Aorta (tissue), 5 donors: ENCODE measurements at places on chromosomes 1 and 21. TPM values are rescaled to one million over a fixed set of nuclear protein-coding genes. Genes with fewer than 3 reads are reported as not detected.
A peak's percentile ranks its signal among the peaks of the same experiment; 100 is the strongest.

Gene WLS
- 47.3 TPM for total RNA-seq

Gene PRDM16
- total RNA-seq = 80.7 TPM

Gene OTUD7B
- total RNA-seq = 41.2 TPM

- no peak overlapping the region for H3K4me3 ChIP-seq
- no peaks in the 10 kb centered on the region for H3K4me1 ChIP-seq
- H3K36me3 ChIP-seq = no peaks in the 10 kb centered on the region
- no peak overlapping the region for H3K27ac ChIP-seq
- no peaks in the 10 kb centered on the region for H3K27me3 ChIP-seq
- no peak for DNase-seq
Observed at GRCh38 chr1:1004780-1005697, 5.1 kb upstream of the HES4 start.

- no peaks in the 10 kb centered on the region for H3K4me1 ChIP-seq
- no peak for DNase-seq
- H3K4me3 ChIP-seq = no peak overlapping the region
- no peaks in the 10 kb centered on the region for H3K36me3 ChIP-seq
- no peaks in the 10 kb centered on the region for H3K27me3 ChIP-seq
Observed at GRCh38 chr1:117565745-117566455, 39.9 kb upstream of the TENT5C start.

DNA sequence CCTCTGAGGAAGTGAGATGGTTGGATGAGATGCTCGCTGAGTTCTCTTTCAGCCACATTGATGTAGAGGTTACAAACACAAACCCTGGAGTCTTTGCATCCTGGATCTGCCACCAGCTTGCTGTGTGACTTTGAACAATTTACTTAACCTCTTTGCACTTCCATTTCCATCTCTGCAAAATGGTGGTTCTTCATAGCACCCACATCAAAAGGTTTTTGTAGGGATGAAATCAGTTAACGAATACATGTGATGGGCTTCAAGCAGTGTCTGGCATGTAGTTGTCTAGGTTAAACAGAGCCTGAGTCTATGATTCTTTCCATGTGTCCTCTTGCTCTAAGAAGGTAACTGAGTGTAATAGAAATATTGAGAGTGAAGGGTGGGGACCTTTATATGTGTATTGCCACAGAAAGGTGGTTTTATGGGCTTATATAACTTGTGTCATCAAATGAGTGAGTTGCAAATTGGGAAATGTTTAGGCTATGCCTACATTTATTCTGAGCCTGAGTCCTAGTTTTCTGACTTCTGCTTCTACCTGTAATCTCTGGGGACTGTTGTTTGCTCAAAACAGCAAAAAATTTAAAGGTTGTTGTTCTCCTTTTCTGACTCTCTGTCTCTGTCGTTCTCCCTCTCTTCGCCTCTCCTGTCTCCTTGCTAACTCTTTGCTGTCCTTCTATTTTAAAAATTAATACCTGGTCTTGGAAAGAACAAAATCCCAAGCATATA is 27.3 kb upstream of the LRRN2 start:
- H3K36me3 ChIP-seq = no peaks in the 10 kb centered on the region
- H3K4me1 ChIP-seq = no peaks in the 10 kb centered on the region
- no peaks in the 10 kb centered on the region for H3K27me3 ChIP-seq
- no peak overlapping the region for H3K27ac ChIP-seq
- no peak overlapping the region for H3K4me3 ChIP-seq
- no peak for DNase-seq

GRCh38 chr1:231485029-231485784 is 43.3 kb upstream of the TSNAX start:
- no peaks in the 10 kb centered on the region for H3K36me3 ChIP-seq
- no peak for DNase-seq
- no peak overlapping the region for H3K27ac ChIP-seq
- no peak overlapping the region for H3K4me3 ChIP-seq
- no peaks in the 10 kb centered on the region for H3K27me3 ChIP-seq
- H3K4me1 ChIP-seq = no peaks in the 10 kb centered on the region

GRCh38 chr1:201696217-201696761 is 132.7 kb upstream of the IPO9 start:
- DNase-seq = peak; percentile 87
- no peak overlapping the region for H3K4me3 ChIP-seq
- no peaks in the 10 kb centered on the region for H3K36me3 ChIP-seq
- no peaks in the 10 kb centered on the region for H3K4me1 ChIP-seq

- H3K4me1 ChIP-seq = no peaks in the 10 kb centered on the region
- H3K4me3 ChIP-seq = no peak overlapping the region
- no peak overlapping the region for H3K27ac ChIP-seq
- no peaks in the 10 kb centered on the region for H3K27me3 ChIP-seq
Observed at GRCh38 chr1:225435487-225435886, 7.6 kb upstream of the LBR start.

GRCh38 chr1:174938281-174939007 is 61.3 kb upstream of the CACYBP start:
- H3K36me3 ChIP-seq = no peaks in the 10 kb centered on the region
- H3K4me3 ChIP-seq = no peak overlapping the region
- H3K4me1 ChIP-seq = no peaks in the 10 kb centered on the region
- H3K27me3 ChIP-seq = no peaks in the 10 kb centered on the region

GRCh38 chr1:242206994-242207393 is 208.1 kb upstream of the MAP1LC3C start:
- H3K27ac ChIP-seq = no peak overlapping the region
- no peak for DNase-seq
- no peaks in the 10 kb centered on the region for H3K27me3 ChIP-seq
- no peaks in the 10 kb centered on the region for H3K4me1 ChIP-seq
- H3K4me3 ChIP-seq = no peak overlapping the region
- no peaks in the 10 kb centered on the region for H3K36me3 ChIP-seq

GRCh38 chr1:52192436-52192835 is 50.5 kb downstream of the ZFYVE9 start:
- H3K4me3 ChIP-seq = no peak overlapping the region
- no peaks in the 10 kb centered on the region for H3K4me1 ChIP-seq
- no peaks in the 10 kb centered on the region for H3K27me3 ChIP-seq
- H3K27ac ChIP-seq = no peak overlapping the region
- no peak for DNase-seq

GRCh38 chr1:160328184-160328583 is 14.9 kb downstream of the COPA start:
- peaks cover 9% of the 10 kb centered on the region for H3K36me3 ChIP-seq
- no peak overlapping the region for H3K4me3 ChIP-seq
- peaks cover 1% of the 10 kb centered on the region for H3K4me1 ChIP-seq
- DNase-seq = no peak
